ENCODE measurements at places on chromosomes 6 and 20.

- peak; percentile 44 for DNase-seq
These were observed 84.5 kb upstream of the QKI start for GRCh38 chr6:163329991-163330390.

DNA sequence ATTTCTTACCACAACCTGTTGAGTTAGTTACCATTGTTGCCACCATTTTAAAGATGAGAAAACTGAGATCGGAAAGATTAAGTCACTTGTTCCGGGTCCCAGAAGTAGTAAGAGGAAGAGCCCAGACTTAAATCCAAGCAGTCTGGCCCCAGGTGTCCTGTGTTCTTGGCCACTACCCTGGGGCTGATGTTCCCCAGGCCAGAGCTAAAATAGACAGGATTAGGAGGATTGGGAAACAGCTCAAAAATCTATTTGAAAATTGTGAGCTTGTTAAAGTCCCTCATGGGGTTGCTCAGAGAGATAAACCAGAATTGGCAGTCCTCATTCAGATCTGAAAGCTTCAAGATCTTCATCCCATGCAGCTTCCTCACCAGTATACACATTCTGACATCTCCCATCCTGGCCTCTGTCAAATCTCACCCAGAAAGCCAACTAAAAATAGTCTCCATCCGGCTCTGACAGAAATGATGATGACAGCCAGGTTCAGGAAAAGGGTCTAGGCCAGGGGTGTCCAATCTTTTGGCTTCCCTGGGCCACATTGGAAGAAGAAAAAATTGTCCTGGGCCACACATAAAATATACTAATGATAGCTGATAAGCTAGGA lies 62.0 kb downstream of the GFOD1 start:
- DNase-seq: no peak

GRCh38 chr20:53923566-53924369 lies 146.6 kb downstream of the BCAS1 start:
- no peak for DNase-seq

DNA sequence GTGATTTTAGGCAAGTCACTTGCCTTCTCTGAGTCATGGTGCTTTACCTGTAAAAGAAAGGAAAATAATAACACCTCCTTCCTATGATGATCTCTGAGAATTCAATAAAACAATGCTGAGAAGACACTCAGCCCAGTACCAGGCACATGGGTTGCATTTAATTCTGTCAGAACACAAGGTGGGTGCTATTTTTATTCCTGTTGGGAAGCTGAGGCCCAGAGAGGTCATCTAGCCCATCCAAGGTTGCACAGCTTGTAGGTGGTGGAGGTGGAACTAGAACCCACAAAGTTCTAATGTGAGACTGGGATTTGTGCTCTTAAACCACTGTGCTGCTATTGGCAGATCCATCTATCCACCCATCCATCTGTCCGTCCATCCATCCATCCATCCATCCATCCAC lies 39.6 kb upstream of the PTGIS start:
- no peak for DNase-seq

Measured in choroid plexus epithelial cell (primary cell).